ENCODE measurements at places on chromosomes 1 and 21.

GRCh38 chr1:18898567-18898966 is 3.8 kb downstream of the ALDH4A1 start:
- DNase-seq, result no peak

GRCh38 chr1:215219372-215219771 is 136.8 kb downstream of the KCNK2 start:
- DNase-seq, result no peak

- peak; percentile 45 for DNase-seq
Measured at GRCh38 chr1:221045842-221046831, 166.9 kb downstream of the HLX start.

- DNase-seq, result no peak
Measured at GRCh38 chr1:16924919-16925477, 3.3 kb downstream of the CROCC start.

- DNase-seq, result no peak
Measured at GRCh38 chr1:156276966-156277381, 5.7 kb downstream of the SMG5 start.

GRCh38 chr1:244361764-244362473 is 89.8 kb downstream of the ADSS2 start:
- DNase-seq, result peak; percentile 22

- no peak for DNase-seq
Measured at GRCh38 chr1:216884614-216885229, 161.5 kb upstream of the ESRRG start.

DNA sequence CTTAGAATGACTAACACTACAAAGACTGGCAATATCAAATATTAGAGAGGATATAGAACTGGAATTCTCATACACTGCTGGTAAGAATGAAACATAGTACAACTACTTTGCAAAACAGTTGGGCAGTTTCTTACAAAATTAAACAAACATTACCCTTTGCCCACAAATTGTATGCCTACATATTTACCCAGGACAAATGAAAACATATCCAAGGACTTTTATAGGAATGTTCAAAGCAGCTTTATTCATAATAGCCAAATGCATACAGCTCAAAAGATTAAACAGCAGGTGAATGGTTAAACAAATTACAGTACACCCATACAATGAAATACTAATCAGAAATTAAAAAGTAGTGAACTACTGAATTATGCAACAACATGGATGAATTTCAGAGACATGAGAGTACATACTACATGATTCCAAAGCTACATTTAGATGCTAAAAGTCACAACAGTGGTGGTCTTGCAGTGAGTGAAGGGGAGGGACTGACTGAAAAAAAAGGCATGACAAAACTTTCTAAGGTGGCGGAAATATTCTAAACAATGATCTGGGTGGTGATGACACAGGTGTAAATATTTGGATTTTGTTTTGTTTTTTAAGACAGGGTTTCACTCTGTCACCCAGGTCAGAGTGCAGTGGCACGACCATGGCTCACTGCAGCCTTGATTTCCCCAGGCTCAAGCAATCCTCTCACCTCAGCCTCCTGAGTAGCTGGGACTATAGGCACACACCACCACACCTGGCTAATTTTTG is 40.4 kb downstream of the LYST start:
- no peak for DNase-seq

GRCh38 chr1:176696109-176696508 is 233.1 kb downstream of the PAPPA2 start:
- DNase-seq, result no peak

DNA sequence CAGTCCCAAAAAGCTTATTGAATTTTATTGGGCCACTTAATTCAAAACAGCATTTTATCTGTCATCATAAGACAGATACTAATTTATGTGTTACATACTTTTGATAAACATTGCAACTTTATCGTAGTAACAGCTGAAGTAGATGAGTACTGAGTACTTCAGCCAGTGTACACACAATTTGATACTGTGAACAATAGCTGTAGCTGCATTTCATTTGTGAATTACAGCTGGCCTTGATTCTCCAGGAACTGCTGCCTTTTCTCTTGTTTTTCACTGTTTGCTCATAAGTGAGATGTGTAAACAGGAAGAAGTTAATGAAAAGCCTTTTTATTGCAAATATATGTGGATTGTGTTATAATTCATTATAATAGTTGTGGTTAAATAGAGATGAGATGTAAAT is 10.2 kb downstream of the UAP1 start:
- DNase-seq, result no peak

- DNase-seq, result no peak
Measured at GRCh38 chr1:236913371-236914037, 90.7 kb downstream of the MT1HL1 start.

DNA sequence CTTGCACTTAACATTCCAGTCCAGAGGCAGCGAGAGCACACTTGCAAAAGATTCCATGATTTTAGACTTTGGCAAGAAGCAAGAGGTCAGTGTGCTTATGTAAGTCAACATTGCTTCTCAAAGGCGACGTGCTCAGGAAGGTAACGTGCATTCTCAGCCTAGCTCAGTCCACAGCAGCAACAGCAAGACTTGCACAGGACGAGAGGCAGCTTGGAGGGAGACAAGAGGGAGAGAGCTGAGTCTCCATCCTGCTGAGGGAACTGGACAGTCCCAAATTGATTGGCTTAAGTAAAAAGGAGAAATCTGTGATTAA is 56.5 kb downstream of the PTP4A2 start:
- DNase-seq, result no peak

DNA sequence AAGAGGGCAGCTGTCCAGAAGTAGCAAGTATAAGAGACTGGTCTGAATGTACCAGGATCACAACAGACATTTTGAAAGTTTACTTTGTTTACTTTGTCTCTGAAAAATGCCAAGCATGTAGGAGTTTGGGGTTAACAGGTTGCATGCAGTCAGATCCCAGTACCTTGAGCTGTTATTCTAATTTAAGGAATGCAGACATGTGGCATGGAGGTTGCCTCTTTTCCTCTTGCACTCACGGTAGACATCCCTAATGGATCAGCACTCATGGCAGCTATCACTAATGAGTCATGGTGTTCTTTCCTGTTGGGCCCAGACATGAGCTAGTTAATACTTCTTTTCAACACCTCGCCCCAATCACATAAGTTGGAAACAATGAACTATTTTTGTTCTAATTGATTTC is 67.3 kb downstream of the GADD45A start:
- DNase-seq, result no peak

- DNase-seq, result no peak
Measured at GRCh38 chr1:206591226-206591625, 21.0 kb downstream of the EIF2D start.

DNA sequence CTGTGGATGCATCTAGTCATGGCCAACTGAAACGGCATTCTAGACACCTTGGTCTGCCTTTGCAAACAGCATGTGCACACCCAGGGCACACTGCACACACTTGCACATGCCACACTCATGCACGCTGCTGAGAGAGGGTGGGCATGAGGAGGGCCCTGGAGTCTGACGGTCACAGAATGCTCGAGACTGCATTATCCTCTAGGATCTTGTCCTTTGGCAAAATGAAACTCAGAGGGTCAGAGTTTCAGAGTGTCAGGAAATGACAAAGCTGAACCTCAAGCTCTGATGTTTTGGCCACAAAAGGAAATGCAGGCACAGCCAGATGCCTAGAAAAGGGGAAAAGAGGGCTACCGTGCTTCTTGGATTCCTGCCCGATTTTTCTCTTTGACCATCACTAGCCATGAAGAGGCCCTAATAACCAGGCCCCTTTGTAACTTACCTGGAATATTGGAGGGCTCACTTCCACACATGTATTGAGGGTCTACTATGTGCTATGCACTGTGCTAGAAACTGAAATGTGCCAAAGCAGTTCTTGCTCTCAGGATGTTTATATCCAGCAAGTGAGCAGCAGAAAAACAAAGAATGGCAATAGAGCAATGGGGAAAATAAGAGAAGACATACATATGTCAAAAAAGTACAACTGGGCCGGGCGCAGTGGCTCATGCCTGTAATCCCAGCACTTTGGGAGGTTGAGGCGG is 65.4 kb downstream of the TOMM20 start:
- DNase-seq, result no peak

DNA sequence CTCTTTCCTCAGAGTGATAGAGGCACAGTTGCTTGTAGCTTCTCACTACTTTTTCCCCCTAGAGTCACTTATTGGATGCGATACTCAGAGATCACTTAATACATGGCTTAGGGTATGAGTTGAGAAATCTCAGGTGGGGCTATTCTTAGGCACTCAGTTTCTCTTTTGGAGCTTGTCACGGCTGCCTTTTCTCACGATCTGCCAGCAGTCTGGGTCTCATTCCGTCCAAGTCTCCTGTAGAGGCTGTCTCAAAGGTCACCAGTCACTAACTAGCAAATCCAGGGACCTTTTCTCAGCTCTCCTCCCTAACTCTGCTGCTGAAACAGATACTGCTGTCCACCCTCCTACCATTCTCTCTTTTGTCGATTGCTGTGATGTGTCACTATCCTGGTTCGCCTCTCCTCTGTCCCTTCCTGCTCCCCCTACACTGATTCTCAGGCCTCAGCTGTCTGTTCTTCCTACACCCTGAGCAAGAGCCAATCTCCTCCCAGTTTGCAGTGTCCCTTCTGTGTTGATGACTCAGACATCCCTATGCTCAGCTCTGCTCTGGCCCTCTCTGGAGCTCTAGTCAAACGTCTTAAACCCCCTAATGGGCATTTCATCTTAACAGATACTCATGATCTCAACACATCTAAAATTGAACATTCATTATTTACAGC is 12.4 kb downstream of the ATP1A2 start:
- DNase-seq, result no peak

DNA sequence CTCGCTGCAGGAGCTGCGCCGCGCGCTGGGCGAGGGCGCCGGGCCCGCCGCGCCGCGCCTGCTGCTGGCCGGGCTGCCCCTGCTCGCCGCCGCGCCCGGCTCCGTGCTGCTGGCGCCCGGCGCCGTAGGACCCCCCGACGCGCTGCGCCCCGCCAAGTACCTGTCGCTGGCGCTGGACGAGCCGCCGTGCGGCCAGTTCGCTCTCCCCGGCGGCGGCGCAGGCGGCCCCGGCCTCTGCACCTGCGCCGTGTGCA is 730 bp downstream of the OLIG1 start:
- DNase-seq, result no peak

DNA sequence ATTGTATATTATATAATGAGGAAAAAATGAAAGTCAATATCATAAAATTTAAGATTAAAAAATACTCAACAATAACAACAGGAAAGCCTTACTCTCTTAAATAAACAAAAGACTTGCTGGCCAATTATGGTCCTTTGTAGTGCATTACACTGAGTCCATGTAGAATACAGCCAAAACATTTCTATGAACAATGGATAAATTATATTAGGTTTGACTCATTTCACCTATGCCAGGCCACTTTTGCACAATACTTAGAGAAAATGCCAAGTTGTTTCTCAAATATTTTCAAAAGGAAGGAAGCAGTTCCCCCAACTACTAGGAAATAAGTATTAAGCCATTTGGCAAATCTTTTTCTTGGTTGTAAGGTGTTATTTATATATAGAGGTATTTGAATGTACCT is 19.8 kb upstream of the UCK2 start:
- DNase-seq, result no peak

DNA sequence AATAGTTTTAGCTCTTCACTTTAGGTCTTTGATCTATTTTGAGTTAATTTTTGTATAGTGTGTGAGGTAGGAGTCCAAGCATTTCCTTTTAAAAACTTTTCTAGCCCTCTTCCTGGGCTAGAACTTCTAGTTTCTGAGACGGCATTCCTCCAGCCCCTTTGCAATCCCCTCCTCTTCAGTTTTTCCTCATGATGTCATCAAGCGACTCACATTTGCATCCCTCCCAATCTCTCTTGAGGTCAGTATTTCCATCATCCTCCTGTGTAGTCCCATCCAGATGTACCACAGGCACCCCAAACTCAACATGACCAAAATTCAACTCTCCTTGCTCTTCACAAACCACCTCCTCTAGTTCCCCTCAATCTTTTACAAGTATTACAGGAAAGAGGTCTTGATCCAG is 10.7 kb downstream of the HMGN2 start:
- DNase-seq, result no peak

- no peak for DNase-seq
Measured at GRCh38 chr1:211932231-211932932, 101.8 kb upstream of the LPGAT1 start.

GRCh38 chr1:193310564-193310963 is 124.2 kb upstream of the B3GALT2 start:
- DNase-seq, result no peak

- no peak for DNase-seq
Measured at GRCh38 chr1:200778766-200779165, 40.1 kb downstream of the CAMSAP2 start.

DNA sequence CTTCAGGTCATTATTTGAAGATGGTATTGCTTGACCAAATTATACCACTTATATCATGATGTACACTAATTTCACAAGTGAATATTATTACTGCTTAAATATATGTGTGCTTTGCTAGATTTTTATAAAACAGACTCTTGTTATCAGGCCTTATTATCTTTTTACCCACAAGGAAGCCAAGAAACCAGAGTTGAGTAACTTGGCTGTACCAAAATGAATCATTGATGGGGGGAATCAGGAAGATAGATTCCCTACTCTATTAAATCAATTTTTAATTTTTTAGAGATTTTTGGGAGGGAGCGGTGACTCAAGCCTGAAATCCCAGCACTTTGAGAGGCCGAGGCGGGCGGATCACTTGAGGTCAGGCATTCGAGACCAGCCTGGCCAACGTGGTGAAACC is 16.0 kb upstream of the SCCPDH start:
- no peak for DNase-seq

DNA sequence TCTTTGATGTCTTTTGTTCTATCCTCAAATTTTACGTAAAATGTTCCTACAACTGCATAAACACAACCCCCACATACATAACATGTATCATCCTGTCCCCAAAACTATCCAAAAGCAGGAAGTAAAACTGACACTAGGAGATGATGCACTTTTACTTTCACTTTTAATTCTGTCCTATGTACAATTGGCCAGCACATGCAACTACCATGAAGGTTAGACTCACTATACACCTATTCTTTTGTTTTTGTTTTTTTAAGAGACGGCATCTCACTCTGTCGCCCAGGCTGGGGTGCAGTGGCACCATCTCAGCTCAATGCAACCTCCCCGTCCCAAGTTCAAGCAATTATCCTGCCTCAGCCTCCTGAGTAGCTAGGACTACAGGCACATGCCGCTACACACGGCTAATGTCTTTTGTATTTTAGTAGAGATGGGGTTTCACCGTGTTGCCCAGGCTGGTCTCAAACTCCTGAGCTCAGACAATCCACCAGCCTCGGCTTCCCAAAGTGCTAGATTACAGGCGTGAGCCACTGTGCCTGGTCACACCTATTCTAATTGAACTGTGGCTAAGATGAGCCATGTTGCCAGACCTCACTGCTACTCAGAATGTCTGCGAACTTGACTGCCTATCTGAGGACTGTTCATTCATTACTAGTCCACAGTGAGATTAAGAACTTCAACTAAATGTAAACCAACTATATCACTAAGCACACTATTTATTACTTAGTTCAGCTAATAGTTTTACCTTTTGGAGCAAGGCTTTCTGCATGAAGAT is 48.0 kb downstream of the TOR3A start:
- peak; percentile 36 for DNase-seq
